ENCODE measurements at places on chromosomes 11 and 22. TPM values are rescaled to one million over a fixed set of nuclear protein-coding genes. Genes with fewer than 3 reads are reported as not detected.

DNA sequence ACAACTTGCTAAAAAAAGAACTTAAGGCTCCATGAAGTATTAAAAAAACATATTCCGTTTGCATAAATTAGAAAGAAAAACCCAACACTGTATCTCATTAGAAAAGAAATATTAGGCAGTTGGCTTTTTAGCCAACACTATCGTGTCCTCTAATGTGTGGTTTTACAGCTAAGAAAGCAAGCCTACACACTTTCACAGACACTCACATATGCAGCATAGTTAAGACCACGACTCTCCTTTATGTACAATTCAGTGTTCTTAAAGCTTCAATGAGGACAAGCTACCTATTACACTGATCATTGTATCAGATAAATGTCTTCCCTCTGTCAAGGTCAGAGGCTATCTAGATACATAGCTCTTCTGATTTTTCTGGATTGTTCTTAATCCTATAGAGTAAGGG, 80.1 kb downstream of the PICALM start:
- no peak for DNase-seq

GRCh38 chr11:64058494-64058893, 22.8 kb downstream of the FLRT1 start:
- DNase-seq = no peak

- no peak for DNase-seq
Measured at GRCh38 chr22:20494978-20495860, at the start of gene KLHL22. Gene KLHL22 (minus strand): TSS chr22:20495795. CDS start chr22:20489211, 6,584 bp downstream.

DNA sequence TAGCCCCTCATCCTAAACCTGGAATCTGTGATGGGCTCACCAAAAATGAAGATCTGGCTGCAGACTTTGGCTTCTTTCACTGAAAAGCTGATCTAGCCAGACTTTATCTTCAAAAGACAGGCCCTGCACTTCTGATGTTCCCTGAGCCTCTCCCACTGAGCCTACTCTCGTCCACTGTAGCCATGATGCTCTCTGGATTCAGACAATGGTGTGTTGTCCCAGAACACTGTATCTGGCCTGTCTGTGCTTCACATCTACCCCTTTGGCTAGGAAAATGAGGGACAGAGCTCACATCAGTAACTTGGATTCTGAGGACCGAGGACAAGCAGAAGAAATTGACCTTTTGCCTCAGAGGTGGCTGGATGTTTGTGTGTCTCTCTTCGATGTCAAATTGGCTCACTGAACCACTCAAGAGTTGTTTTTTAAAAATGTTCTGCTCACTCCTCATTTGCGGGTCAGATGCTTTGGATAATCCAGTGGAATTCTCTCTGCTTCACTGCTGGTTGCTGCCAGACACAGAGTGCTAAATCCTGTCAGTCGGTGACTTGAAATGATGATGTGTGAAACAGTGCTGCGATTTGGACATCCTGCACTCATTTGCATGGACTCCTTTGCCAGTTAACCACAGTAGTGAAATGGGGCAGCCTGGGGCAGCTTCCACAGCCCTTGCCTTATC, 67.5 kb downstream of the ARFGAP2 start:
- DNase-seq = no peak

- no peak for DNase-seq
Measured at GRCh38 chr11:65894034-65894591, 3.6 kb downstream of the CCDC85B start.

- DNase-seq = peak; percentile 49
Measured at GRCh38 chr11:119093942-119094815, 7.5 kb downstream of the DPAGT1 start.

- no peak for DNase-seq
Measured at GRCh38 chr22:39928536-39929520, 27.9 kb downstream of the GRAP2 start.

- no peak for DNase-seq
Measured at GRCh38 chr11:93295921-93296575, 34.5 kb upstream of the DEUP1 start.

GRCh38 chr11:44931466-44931865, 19.2 kb downstream of the TP53I11 start:
- no peak for DNase-seq

DNA sequence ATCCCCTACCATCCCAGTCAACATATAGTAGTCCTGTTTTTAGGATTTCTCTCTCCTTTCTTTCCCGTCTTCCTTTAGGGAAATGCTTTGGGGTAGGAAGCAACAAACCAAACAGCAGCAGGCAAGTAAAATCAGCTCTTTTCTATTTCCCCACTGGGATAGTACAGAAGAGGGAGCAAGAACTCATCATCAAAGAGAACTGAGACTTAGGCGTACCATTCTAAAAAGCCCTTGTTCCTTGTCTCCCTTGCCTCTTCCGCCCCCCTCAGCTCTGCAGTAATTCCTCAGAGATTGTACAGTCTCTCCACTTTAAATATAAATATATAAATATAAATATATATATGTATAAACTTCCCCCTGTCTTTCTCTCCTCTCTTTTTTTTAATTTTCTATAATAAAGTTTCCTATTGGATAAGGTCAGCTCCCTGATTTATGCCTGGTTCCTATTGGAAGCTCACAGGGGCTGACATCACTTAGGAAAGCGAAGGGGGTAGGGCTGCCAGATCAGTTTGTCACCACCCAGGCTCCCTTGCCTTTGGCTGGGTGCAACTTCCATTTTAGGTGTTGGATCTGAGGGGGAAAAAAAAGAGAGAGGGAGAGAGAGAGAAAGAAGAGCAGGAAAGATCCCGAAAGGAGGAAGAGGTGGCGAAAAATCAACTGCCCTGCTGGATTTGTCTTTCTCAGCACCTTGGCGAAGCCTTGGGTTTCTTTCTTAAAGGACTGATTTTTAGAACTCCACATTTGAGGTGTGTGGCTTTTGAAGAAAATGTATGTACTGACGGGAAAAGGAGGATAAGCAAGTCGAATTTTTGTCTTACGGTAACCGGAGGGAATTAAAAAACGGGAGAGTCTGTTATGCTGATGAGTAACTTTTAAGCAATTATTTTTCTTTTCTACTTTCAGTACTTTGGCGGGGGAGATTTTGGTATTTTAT, at the start of gene CTNND1:
CTNND1 (plus strand) TSS at position 502 of the 934 bp plus-strand sequence. CDS start 29,677 bp downstream, outside the sequence.
- DNase-seq = peak; percentile 96

- peak; percentile 33 for DNase-seq
Measured at GRCh38 chr11:63613517-63614135, 607 bp downstream of the PLAAT3 start.

DNA sequence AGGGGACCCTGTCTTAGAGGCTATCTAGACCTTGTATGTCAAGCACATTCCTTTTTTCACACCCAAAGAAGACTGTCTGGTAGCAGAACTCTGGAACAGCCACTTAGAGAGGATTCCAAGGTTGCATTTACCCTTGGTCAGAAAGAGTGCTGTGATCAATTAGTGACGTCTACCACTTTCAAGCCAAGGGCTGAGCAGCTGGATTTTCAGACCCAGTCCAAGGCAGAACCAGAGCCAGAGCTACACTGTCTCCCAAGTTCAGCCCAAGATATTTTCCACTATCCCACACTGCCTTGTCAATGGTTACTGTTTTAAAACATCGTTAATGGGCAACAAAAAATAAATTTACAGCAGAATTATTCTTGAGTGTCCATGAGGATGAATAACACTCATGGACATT, 24.0 kb downstream of the ABCC8 start:
- DNase-seq = no peak

- DNase-seq = peak; percentile 38
Measured at GRCh38 chr11:1072116-1072820, 2.4 kb upstream of the MUC2 start.

- no peak for DNase-seq
Measured at GRCh38 chr22:47030143-47030661, 267.8 kb downstream of the TBC1D22A start.

GRCh38 chr11:105689631-105690030, 79.8 kb downstream of the GRIA4 start:
- no peak for DNase-seq

DNA sequence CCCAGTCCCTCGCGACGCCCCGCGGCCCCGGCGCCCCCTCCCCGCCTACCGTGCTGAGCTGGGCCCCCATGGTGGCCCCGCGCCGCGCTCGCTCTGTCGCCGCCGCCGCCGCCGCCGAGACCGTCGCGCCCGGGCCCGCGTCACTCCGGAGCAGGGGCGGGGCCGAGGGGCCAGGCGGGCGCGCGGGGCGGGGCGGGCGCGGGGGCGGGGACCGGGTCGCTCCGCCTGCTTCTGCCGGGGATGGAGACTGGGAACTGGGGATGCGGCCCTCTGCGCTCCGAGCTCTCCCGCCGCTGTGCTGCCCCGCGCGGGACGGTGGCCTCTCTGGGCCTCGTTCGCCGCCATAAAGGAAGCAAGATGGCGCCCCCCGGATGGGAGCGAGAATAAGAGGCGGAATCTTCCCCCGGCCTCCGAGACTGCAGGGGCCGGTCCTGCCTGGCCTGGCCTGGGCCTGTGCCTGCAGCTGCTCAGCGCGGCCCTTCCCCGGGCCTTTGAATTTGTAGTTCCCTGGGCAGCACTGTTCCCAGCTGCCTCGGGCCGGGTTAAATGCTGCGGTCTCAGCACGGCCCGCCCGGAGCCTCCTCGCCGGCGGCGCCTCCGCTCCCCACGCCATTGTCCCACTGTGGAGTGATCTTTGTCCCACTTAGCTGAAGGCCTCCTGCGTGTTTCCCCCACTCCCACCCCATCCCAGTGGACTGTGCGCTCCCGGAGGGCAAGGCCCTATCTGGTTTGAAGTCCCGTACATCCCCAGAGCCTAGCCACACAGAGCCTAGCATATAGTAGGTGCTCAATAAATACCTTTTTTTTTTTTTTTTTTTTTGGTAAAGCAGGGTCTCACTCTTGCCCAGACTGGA, at the start of gene CYB5R3:
CYB5R3 (minus strand) TSS at position 147 of the 854 bp plus-strand sequence; CDS start at position 70, 77 bp downstream.
- DNase-seq = peak; percentile 87

DNA sequence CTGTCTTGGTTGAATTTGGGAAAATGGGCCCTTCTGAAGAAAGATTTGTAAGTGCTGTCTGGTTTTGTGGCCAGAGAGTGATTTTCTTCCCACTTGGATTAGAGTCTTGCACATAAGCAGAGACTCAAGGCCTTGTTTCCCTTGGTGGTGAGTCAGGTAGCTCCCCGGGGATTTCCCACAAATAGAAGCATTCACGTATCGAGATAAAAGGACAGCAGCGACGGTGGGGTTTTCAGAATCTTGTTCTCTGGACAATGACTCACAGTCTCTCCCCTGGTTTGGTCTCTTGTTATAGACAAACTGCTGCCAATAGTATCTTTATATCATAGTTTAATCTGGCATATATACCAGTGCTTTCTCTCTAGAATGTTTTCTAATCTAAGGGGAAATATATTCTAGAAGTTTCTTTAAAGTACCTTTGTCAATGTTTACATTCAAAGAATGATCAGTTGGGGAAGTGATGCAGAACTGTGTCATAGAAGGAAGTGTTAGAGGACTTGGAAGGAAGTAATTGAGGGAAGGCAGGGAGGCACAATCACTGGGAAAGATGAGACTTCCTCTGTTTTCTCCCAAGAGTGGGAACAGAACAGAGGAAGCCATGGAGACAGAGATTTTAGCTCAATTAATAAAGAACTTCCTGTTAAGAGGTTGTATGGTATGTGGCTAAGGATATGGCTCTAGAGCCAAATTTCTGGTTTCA, 18.1 kb downstream of the POLA2 start:
- DNase-seq = peak; percentile 61

DNA sequence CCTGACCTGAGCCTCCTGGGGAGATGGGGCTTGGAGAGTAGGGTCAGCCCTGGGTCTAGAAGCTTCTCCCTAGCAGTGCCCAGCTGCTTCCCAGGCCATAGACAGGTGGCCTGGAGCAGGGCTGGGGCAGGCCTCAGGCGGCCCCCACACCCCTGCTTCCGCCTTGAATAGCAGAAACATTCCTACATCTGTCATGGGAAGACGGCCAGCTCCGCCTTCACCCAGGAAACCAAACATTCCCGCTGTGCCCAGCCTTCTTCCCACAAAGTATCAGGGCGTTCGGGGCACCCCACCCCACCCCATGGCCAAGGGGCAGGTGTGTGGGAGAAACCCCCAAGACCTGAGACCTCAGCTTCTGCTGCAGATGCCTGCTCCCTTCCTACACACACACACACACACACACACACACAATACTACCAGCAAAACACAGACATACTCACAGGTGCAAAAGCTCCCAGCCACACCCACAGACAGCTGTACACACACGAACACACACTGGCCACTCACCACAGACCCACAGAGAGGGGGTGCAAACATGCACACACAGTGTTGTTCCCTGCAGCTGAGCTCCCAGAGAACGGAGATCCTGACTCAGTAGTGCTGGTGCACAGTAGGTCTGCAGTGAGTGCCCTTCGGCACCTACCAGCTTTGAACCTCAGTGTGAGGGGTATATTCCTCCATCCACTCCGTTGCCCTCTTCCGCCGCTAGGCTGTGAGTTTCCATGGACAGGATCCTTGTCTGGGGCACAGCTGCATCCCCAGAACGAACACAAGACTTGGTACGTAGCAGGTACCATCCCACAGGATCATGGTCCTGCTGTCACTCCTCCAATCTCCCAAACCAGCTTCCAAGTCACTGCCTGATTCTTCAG, 37.4 kb downstream of the PDGFB start:
- DNase-seq = peak; percentile 31

GRCh38 chr11:96167787-96168186, 175.2 kb downstream of the MAML2 start:
- DNase-seq = no peak

- no peak for DNase-seq
Measured at GRCh38 chr11:90700789-90701439, 478.1 kb upstream of the CHORDC1 start.

DNA sequence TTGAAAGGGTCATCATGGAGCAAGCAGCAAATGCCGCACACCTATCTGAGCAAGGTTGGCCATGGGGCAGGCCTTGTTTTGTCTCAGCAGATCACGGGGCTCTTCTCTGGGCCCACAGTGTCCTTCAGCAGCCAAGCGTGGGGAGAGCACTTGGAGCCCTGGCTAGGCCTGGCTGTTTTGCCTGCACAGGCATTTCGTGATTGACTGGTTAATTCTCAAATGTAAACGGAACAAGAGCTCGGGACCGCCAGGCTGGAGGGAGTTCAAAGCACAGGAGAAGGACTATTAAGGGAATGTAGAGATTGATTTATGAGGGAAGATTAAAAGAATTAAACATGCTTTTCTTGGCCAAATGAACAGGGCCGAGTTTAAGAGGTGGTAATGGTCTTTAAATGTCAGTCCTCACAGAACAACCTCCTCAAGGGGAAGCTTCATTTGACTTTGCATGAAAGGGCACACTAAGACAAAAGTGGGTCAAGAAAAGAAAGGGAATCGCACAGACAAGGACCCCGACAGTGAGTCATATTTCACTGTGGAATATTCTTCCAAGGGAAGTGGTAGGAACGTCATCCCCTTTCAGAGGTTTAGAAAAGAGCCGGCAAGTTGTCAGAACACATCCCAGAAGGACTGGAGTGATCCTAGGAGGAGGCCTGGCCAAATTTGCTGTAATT, 20.7 kb downstream of the SPON1 start:
- DNase-seq = no peak

GRCh38 chr11:75105462-75105925, 8.8 kb upstream of the OR2AT4 start:
- DNase-seq = peak; percentile 80

PGA5 gene
- not detected for total RNA-seq

OR51I1 gene
- total RNA-seq = not detected

NLRP14 gene
- total RNA-seq = not detected

OR9Q2 gene
- not detected for total RNA-seq

CXCR5 gene
- not detected for total RNA-seq

ST3GAL4 gene
- 11.2 TPM for total RNA-seq

EXPH5 gene
- total RNA-seq = 18.1 TPM

EHF gene
- total RNA-seq = 0.21 TPM

SLC5A1 gene
- 0.23 TPM for total RNA-seq

DENND6B gene
- 3.4 TPM for total RNA-seq

OR2AG1 gene
- not detected for total RNA-seq
